ENCODE measurements at places on chromosomes 6 and 20. TPM values are rescaled to one million over a fixed set of nuclear protein-coding genes. Genes with fewer than 3 reads are reported as not detected.

DNA sequence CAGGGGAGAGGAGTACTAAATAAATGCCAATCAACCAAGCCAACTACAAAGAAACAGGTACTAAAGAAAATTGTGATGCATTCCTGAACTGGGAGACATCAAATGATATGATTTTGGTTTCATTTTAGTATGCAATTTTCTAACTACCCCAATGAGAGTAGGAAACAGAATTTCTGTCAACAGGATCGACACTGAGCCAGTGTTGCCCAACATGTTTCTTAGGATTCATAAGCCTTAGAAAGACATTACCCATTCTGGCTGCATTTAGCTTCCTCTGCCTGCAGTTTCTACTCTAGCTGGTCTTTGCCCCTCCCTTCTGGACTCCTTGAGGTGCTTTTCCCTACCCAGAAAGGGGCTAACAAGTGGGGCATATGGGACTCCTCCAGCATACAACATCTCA lies 49.8 kb downstream of the KCTD20 start:
- no peak for DNase-seq

DNA sequence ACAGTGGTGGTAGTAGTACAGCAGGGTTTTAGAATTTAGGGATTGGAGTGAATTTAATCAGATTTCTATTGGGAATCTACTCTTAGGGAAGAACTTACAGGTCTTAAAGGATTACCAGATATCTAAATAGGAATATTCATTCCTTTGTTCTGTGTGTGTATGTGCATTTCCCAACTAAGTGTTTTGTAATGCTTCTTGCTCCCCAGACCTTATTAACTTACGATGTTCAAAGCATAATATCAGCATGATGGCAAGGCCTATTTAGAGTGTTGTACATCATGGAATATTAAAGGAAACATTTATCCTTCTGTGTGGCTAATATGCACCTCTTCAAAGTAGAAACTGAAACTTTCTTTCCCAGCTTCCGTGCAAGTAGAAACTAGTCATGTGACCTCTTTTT lies 133.9 kb downstream of the EPM2A start:
- no peak for DNase-seq

The KCNK5 gene
- 16.0 TPM for total RNA-seq

DNA sequence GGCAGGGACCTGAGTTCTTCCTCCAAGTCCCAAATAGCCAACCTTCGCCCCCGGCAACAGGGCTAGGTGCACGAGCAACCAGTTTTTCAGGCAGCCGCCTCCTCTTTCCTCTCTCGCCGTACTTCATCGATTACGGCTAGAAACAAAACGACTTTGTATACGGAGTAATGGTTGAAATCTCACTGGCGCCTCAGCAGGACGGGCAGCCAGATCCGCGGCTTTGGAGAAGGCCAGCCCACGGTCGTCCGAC lies 333 bp upstream of the SMIM13 start:
- DNase-seq = no peak

The PLEKHG1 gene
- total RNA-seq = 2.8 TPM

DNA sequence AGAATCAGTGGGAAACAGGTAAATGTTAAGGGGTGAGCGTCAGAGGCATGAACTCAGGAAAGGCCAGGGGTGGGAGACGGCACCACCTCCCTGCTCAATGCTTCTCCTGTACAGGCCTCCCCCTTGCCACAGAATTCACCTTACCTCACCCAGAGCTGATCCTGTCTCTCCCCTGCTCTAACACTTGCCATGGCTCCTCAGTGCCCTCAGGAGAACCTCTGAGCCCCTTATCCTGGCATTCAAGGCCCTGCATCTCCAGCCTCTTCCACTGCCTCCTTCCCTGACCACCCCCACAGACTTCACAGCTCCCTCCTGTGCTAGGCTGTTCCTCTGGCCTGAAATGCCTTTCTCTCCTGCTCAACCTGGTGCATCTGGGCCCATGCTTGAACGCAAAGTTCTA lies 33.9 kb downstream of the BPIFB1 start:
- DNase-seq = no peak

The SLC25A27 gene
- 10.0 TPM for total RNA-seq

Measured in pancreas (tissue), 10 donors.